OCI-LY7 (cell line): ENCODE measurements at places on chromosomes 1 and 21. TPM values are rescaled to one million over a fixed set of nuclear protein-coding genes. Genes with fewer than 3 reads are reported as not detected.
A peak's percentile ranks its signal among the peaks of the same experiment; 100 is the strongest.

The DDR2 gene
- 0.19 and 0.41 TPM in 2 replicates for total RNA-seq

DNA sequence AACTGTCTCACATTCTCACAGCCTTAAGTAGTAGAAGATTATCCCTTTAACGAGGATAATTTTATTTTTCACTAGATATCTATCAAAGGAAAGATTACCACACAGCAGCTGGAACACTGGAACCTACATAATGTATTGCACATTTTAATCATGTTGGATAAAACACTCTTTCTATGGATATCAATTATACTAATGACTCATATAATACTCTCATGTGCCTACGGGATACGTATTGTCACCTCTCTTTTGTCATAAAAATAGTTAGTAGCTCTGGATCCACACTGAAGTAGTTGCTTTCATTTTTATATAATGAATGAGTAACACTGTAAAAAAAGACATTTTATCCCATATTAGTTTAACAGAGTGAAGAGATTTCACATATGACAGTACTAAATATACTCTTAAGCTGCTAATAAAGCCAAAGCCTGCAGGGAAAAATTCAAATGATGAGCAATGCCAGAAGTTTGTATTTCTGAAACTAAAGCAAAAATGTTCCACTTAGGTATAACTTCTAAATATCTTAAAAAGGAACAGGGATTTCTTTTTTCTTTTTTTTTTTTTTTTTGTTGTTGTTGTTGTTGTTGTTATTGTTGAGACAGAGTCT, 408.7 kb upstream of the PKN2 start:
- DNase-seq, result no peak

GRCh38 chr1:92419642-92420041, 67.1 kb downstream of the GFI1 start:
- DNase-seq, result no peak

GRCh38 chr21:21233051-21233450, 234.8 kb downstream of the NCAM2 start:
- DNase-seq, result no peak

GRCh38 chr1:2175681-2176454, 18.7 kb downstream of the FAAP20 start:
- DNase-seq, result no peak

DNA sequence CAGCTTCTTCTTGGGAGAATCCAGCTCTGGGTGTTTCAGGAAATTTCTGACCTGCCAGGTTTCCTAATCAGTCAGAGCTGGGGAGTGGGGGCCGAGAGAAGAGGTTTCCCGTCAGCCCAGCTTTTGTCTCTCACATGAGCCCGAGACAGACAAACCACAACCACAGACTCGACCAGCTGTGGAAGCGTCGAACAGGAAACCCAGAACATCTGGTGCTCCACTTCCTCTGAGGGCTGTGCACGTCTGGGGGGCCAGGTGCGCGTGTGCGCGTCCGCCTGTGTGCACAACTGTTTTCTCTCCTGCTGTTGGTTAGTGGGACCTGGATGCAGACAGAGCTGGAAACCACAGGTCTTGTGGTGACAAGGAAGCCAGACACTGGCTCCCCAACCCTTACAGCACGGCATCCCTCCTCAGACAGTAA, 113.0 kb upstream of the SLC25A33 start:
- peak; percentile 99 for DNase-seq

DNA sequence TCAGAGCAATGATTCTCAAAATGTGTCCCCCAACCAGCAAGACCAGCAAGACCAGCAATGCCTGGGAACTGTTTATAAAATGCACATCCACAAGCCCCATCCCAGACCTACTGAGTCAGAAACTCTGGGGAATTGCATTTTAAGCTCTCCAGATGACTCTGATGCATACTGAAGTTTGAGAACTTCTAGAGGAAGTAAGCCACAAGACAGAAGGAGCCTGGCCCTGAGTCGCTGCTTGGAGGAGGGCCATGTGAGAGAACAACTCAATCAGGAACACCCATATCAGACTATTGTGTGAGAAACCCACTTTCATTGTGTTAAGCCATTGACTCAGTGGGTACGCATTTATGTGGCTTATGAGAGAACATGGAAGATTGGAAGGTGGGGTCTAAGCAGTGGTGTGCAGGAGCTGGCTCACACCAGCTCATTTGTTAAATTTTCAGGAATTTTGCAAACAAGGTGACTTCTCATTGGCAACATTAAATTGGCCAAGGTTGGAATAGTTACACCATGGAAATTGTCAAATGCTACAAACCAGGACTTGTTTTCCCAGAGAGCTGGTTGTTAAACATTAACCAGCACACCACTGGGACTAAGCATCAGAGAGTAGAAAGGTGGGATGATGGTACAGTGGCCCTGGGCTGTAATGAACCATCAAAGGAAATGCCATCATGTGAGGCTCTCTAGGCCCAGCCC, 38.9 kb downstream of the ATP1A1 start:
- no peak for DNase-seq

The ARHGEF16 gene
- not detected in 2 replicates for total RNA-seq

- no peak for DNase-seq
Measured at GRCh38 chr1:203289982-203290260, 15.4 kb upstream of the BTG2 start.

GRCh38 chr1:212968368-212968863, 18.1 kb downstream of the VASH2 start:
- no peak for DNase-seq

The MYBPH gene
- not detected in 2 replicates for total RNA-seq

GRCh38 chr1:34018285-34018684, 146.7 kb downstream of the CSMD2 start:
- no peak for DNase-seq

DNA sequence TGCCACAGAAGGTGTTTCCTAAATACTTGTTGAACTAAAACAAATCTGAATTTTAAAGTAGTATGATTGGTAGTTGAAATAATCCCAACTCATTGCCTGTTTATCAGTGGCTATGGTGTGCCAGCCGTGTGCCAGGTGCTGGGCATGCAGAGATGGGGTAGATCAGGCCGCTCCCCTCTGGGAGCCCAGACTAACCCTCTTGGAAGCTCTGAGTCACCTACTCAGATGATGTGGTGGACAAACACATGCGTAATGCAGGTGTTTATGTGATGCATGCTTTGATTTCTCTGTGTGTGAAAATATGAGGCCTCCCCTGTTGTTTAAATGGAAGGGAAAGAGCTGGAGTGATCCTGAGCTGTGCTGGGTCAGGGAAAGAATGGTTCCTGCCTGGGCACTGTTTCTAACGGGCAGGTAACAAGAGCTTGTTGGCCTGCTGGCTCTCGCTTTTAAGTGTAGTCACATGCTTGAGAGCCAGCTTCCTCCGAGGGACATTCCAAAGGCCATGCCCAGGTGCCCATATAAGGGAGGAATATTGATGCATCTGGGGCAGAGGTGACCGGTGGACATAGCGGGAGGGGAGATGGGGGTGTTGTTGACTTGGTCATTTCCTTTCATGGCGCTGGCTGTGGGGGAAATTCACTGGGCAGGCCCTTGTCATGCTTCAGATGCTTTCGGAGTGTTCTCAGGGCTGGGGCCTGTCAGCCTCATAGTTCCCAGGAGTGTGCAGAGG, 10.2 kb downstream of the MFN2 start:
- DNase-seq, result no peak

DNA sequence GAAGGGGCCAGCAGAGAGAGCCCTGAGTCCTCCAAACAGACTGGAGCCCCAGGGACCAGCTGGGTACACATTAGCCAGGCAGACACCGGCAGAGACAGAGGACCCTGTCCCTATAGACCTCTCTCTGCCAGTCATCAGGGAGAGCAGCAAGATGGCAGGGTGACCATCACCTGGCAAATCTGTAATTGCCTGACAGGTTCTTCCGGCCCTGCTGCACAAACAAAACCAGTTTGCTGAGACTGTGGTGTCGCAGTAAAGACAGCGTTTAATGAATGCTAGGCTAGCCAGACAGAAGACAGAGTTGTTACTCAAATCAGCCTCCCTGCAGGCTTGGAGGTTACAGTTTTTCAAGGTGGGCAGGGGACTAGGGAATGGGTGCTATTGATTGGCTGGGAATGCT, 618.9 kb downstream of the NPHP4 start:
- no peak for DNase-seq

The OPRD1 gene
- total RNA-seq, result not detected in 2 replicates

The ARMH1 gene
- 7.9 and 8.9 TPM in 2 replicates for total RNA-seq
